ENCODE measurements at places on chromosomes 3 and 15.

- no peak for DNase-seq
Measured at GRCh38 chr3:133883641-133884040, 12.0 kb downstream of the RAB6B start.

GRCh38 chr3:127027811-127028548, 45.1 kb downstream of the PLXNA1 start:
- DNase-seq = no peak

DNA sequence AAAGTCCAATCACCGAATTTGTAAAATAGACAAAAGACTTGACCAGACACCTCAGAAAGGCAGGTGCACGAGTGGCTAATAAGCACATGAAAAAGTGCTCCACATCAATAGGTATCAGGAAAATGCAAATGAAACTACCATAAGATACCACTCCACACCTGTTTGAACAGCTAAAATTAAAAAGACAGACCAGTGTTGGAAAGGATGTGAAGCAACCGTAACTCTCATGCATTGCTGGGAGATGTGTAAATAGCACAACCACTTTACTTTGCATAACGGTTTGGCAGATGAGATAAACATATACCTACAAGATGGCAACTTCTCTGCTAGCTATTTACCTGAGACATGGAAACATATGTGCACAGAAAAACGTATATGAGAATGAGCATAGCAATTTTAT, 56.9 kb downstream of the CADPS start:
- DNase-seq = no peak

DNA sequence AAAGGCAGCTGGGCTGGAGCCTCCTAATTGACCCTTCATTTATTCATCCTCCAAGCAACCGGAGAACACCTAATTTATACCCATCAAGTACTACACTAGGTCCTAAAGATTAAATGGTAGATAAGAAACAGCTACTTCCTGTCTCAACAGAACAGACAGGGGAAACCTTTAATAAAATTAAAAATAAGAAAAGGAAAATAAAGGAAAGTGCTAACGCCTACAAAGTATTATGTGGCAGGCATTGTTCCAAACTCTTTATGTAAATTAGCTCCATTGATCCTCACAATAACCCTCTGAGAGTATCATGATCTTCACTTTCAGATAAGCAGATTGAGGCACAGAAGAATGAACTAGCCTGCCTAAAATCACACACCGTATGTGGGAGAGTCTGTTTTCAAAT, 139.5 kb downstream of the CNTN6 start:
- no peak for DNase-seq

- no peak for DNase-seq
Measured at GRCh38 chr3:97689111-97689510, 75.4 kb upstream of the ARL6 start.

- no peak for DNase-seq
Measured at GRCh38 chr15:70254311-70254869, 156.7 kb upstream of the TLE3 start.

- no peak for DNase-seq
Measured at GRCh38 chr3:14415501-14415900, 13.1 kb downstream of the SLC6A6 start.

DNA sequence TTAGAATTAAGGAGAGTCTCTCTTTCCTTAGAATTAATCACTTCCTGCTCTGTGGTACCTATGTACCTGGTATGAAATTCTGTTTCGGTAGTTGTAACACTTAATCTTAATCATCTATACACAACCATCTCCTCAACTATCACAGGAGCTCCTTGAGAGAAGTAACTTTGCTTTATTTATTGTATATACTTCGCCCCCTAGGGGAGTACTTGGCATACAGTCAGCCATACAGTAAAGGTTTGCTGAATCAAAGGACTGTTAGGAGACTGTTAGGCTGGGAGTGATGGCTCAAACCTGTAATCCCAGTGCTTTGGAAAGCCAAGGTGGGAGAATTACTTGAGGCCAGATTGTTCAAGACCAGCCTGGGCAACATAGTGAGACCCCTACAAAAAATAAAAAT, 44.7 kb downstream of the RORA start:
- no peak for DNase-seq

DNA sequence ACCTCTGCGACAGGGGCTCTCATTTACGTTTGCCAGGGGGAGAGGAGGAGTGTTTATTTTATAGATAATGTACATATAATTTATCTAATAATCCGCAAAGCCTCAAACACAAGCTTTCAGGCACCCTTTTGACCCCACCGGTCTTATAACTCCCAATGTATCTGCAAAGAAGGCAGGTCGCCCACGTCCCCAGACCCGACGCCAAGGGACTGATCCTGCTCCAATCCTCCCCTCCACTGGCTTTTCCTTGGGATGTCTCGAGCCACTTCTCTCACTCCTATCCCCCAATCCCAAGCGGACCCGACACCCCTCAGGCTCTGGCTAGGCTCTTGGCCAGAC, 452 bp downstream of the DCP1A start:
- DNase-seq = no peak

- DNase-seq = no peak
Measured at GRCh38 chr3:45754461-45754860, 41.9 kb downstream of the SLC6A20 start.

DNA sequence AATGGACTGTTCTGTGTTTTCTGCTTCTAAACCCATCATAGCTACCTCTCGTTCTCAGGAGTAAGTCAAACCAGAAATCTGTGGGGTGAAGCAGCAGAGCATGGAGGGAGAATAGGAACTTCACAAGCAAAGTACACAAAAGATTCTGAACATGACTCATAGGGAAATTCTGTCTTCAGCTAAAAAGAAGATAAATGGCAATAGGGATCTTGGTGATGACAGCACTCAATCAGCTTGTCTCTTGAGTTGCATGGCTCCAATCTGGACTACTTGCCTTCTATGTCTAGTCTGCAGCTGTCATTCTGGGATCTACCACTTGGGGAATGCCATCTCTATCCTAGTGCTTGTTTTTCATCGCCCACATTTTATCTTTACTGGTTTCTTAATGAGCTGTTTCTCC, 13.5 kb upstream of the GRAMD1C start:
- DNase-seq = no peak

DNA sequence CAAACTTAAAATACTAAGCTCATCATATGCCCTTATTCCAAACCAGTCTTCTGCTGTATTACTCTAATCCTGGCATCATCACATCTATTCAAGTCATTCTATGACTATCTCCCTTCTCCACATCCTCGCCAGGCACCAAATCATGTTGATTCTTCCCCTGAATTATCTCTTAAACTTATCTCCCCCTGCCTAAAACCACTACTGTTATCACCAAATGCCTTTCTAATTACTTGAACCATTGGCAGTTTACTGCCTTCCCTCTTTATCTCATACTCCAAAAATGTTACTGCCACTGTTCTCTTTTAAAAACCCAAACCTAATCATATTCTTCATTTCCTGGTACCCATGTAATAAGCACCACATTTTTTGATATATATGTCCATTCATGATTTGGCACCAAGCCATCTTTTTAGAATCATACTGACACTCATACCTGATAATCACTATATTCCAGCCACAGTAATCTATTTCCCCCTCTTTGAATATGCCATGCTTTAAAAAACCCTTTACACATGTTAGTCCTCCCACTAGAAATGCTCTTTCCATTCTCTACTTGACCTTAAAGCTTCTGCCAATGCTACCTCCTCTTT, 126.8 kb downstream of the PEAK1 start:
- no peak for DNase-seq

- DNase-seq = no peak
Measured at GRCh38 chr3:46811615-46812236, 51.5 kb downstream of the MYL3 start.

GRCh38 chr3:25335356-25335755, 92.7 kb upstream of the RARB start:
- no peak for DNase-seq

GRCh38 chr3:69326855-69327300, 59.0 kb downstream of the FRMD4B start:
- no peak for DNase-seq

DNA sequence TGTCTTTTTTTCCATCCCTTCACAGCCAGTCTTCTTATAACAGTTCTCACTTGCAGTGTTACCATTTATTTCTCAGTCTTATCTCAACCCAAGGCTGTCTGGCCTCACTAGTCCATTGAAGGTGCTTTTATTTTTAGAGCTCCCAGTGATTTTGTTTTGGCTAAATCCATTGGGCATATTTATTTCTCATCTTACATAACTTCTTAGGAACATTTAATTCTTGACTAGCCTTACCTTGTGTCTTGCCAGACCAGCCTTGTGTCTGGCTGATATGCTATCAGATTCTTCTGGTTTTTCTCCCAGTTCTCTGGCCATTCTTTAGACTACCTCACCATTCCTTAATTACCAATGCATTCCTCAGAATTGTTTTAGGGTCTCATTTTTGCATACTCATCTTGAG, 42.3 kb upstream of the TUSC7 start:
- DNase-seq = no peak

DNA sequence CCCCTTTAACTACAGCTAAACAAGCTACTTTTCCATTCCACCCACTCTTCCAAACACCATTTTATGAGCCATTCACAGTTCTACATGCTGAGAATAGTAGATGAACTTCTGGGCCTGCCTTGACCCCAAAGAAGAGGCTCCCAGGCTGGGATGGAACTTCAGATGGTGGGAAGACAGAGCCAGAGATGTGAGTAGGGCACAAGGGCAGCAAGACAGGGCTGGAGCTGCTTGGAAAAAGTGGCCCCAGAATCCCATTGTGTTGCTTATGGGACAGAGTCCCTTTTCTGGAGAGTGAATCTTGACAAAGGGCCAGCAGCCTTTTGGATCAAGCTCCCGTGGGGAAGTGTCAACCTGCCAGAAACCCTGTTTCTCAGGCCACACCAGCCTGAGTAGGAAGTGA, 516.5 kb upstream of the PPP2R3A start:
- DNase-seq = no peak

- no peak for DNase-seq
Measured at GRCh38 chr3:99578339-99578970, 59.9 kb upstream of the COL8A1 start.

DNA sequence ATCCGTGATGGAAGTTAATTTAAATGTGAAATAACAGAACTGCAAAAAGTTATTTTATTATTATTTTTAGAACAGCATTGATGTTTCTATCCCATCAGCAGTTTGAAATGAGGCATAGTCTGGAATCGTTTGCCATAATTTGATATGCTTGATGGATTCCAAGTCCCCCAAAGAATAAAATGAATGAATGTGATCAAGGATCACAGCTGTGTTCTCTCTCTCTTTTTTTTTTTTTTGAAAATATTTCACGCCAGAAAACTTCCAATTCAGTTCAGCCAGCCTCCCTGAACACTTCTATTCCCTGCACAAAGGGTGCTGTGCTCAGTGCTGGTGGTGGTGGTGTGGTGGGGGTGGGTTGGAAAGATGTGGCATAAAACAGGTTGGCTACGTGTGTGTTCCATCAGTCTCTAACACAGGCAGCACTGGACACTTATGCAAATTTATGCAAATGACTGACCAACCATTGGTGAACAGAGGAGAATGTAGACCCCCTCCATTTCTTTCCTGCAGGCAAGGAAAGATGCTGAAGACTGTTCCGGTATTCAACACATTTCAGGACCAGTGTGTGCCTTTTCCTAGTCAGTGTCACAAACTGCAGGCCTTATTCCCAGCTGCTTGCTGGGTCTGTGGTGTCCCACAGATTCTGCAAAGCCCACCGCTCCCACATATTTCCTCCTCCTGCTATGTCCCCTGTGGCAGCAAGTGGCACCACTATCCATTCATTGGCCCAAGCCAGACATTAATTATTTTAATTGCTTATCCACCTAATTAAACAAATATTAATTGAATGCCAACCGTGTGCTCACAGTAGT, 10.6 kb downstream of the ARNT2 start:
- no peak for DNase-seq

DNA sequence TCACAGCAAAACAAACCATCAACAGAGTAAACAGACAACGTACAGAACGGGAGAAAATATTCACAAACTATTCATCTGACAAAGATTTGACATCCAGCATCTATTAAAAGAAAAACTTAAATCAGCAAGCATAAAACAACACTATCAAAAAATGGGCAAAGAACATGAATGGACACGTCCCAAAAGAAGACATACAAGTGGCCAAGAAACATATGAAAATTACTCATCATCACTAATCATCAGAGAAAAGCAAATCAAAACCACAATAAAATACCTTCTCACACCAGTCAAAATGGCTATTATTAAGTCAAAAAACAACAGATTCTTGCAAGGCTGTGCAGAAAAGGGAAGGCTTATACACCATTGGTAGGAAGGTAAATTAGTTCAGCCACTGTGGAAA, 13.7 kb upstream of the SERPINI2 start:
- DNase-seq = no peak

GRCh38 chr15:49168016-49168415, 2.0 kb upstream of the GALK2 start:
- no peak for DNase-seq

GRCh38 chr3:182183716-182184430, 472.1 kb downstream of the SOX2 start:
- DNase-seq = no peak

- no peak for DNase-seq
Measured at GRCh38 chr15:57165992-57166391, 210.3 kb upstream of the CGNL1 start.

DNA sequence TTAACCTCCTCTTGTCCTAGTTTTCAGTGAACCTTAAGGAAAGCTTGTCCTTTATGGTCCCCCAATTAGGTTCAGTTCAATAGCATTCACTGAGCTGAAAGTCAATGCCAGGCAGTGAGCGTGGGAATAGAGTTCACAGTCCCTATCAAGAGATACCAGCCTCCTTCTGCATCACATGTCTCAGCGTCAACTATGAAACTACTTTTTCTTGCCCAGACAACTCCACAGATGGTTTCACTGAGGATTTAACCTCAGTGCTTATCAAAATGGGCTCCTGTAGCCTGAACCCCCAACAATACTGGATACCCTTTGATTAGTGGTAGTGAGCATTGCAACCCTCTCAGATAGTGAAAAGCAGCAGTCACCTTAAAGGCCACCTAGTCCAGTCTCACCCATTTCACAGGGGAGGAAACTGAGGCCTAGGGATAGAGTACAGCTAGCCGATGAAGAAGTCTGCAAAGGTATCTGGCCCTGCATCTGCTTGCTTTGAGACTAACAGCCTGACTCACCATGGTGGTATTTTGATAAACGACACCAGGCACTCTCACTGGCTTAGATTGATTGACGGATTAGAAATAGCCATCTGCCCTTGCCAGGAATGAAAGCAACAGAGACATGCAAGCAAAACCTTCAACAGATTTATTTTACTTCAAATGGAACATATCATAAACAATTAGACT, 1.6 kb upstream of the UBA3 start:
- no peak for DNase-seq

- peak; percentile 39 for DNase-seq
Measured at GRCh38 chr3:197151580-197151979, 122.0 kb upstream of the MELTF start.
